ENCODE measurements at places on chromosomes 2 and 18.
A peak's percentile ranks its signal among the peaks of the same experiment; 100 is the strongest.

DNA sequence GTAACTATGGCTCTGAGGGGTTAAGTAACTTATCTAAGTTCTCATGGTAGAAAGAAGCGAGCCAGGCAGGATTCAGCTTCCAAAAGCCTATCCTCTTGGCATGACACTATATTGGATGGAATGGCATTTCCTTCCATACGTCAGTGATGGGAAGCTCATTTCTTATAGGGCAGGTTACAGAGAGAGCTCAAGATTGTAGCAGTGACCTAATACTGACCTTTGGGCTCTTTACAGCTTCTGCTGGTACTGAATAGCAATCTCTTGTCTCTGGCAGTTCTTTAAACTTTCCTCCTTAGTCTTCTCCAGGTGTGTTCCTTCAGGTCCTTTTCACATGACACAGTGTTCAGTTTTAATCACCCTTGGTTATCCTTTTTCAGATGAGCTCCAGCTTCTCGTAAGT is 133.0 kb downstream of the HRH4 start:
- no peak for DNase-seq

DNA sequence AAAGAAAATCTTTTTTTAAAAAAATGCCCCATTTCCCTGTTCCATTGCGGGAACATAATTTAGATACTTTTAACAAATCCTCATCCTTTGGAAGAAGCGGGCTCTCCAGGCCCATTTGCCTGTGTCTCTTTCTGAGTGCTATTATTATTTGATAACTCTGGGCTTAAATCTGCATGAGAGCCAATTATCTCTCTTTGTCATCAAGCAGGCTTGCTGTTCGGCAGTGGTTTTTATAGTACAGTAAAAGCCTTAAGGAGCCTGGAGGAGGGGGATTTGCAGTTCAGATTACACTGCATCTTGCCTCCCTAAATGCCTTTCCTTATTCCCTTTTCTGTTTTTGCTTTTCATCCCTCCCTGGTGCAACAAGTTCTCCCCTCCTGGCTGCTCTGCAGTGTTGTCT is 50.6 kb downstream of the CELF4 start:
- DNase-seq: no peak

- DNase-seq: no peak
Measured at GRCh38 chr2:137262594-137262993, 497.2 kb downstream of the THSD7B start.

GRCh38 chr2:39660612-39661236 is 5.0 kb upstream of the TMEM178A start:
- no peak for DNase-seq

DNA sequence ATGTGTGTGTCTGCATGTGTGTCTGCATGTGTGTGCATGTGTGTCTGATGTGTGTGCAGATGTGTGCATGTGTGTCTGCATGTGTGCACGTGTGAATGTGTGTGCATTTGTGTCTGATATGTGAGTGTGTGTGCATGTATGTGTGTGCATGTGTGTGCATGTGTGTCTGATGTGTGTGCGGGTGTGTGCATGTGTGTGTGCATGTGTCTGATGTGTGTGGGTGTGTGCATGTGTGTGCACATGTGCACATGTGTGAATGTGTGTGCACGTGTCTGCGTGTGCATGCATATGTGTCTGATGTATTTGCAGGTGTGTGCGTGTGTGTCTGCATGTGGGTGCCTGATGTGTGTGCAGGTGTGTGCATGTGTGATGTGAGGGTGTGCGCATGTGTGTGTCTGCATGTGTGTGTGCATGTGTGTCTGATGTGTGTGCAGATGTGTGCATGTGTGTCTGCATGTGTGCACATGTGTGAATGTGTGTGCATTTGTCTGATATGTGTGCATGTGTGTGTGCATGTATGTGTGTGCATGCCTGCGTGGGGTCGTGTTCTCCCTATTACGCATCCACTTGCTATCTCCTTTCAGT is 470.1 kb upstream of the HS6ST1 start:
- DNase-seq: no peak

DNA sequence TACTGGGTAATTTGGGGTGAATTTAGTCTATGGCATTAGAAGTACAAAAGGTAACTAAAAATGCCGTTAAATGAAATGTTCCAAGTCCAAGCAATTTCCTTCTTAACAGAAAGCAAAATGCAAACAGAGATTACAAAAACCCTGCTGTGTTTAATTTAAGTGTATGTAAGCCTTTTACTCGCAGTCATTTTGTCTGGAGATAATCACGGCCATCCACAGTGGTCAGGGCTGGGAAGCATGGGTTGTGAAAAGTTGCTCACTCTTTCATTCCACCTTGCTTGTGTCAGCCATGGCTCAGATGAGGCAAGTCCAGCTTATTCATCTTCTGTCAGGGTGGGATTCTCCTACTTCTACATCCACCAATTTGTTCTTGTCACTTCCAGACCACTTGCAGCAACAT is 983.6 kb upstream of the ZEB2 start:
- DNase-seq: no peak

DNA sequence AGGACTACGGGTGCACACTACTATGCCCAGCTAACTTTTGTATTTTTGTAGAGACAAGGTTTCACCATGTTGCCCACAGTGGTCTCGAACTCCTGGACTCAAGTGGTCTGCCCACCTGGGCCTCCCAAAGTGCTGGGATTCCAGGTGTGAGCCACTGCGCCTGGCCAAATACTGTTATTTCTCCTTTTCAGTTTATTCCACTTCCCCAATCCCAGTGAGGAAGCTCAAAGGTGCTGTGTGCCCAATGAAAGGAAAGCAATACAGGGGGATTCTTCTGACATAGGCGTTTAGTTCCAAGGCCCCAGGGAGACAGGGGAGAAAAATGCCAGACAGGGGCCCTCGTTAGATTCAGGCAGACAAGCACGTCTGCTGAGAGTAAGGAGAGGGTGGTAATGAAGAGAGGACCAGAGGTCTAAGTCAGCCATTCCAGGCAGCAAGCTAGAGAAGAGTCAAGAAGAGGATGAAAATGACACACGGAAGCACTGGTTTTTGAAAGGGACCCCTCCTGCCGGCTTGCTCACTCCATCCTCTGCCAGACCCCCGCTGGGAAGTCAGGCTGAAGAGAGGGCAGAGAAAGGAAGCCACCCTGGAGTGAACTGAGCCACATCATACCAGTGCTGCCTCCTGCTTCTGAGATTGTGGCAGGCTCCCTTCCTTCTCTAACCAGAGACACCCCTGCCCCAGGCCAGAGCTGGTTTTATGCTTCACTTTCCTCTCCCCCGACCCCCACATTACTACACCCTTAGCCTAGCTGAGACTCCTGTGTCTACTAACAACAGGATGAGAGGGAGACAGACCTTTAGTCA is 6.7 kb downstream of the INO80C start:
- no peak for DNase-seq

- no peak for DNase-seq
Measured at GRCh38 chr18:50790948-50791347, 28.9 kb downstream of the MRO start.

GRCh38 chr18:77127769-77128671 is 4.6 kb downstream of the MBP start:
- peak; percentile 59 for DNase-seq

DNA sequence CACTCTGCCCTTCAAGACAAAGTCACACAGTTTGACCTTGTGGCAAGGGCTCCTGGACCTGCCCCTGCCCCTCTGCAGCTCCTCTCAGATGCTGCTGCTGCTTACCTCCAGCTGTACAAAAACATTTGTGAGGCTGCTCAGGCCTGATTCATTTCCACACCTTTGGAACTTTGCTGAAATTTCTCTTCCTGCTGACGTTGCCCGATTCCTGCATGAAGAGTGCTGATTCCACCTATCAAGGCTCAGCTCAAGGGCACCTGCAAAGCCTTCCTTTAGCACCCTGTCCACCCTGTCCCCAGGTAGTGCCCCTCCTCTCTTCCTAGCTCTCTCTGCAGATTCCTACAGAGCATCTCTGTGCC is 738.3 kb upstream of the HS6ST1 start:
- no peak for DNase-seq

DNA sequence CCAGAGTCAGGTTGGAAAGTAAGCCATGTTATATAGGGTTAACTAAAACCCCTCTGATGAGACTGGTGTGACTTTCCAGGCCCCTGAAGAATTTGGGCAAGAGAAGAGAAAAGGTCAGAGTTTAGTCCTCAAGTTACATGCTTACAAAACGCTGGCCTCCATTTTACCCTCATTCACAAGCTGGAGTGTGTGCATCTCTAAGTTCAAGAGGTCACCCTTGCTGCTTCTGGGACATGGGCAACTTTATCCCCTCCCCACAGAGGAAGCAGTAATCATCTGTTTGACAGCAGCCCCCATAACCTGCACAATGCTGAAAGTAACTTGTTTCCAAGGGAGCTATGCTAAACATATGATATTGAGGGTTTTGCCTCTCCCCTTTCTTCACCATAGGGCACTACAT is 85.2 kb upstream of the CCDC195 start:
- no peak for DNase-seq

GRCh38 chr2:126877861-126878565 is 20.7 kb upstream of the TEX51 start:
- no peak for DNase-seq

GRCh38 chr2:7270011-7270431 is 352.8 kb downstream of the RNF144A start:
- DNase-seq: no peak

- no peak for DNase-seq
Measured at GRCh38 chr2:115083225-115083624, 640.8 kb downstream of the DPP10 start.
